T-cell (primary cell): ENCODE measurements at places on chromosomes 6 and 20. TPM values are rescaled to one million over a fixed set of nuclear protein-coding genes. Genes with fewer than 3 reads are reported as not detected.

Gene ULBP2
- total RNA-seq: 1.6 TPM

DNA sequence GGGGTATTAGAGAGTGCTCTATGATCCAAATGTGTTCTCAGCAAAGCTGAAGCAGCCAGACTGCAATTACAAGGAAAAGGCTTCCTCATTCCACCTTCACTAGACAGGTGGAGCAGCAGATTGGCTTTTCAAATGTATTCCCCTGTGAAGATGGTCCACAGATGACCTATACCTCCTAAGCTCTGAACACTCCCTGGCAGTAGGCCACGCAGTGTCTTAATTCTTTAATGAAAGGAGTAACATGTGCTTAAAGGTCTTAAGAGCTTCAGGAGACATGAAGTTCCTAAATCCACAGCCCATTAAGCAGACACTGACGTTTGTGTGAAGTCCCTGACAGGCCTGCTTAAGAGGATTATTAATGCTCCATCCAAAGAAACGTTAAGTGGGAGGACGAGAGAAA lies 138.9 kb upstream of the NUP153 start:
- H3K27ac ChIP-seq: no peak overlapping the region
- no peak for DNase-seq
- no peaks in the 10 kb centered on the region for H3K36me3 ChIP-seq

Gene PSORS1C2
- total RNA-seq: not detected

DNA sequence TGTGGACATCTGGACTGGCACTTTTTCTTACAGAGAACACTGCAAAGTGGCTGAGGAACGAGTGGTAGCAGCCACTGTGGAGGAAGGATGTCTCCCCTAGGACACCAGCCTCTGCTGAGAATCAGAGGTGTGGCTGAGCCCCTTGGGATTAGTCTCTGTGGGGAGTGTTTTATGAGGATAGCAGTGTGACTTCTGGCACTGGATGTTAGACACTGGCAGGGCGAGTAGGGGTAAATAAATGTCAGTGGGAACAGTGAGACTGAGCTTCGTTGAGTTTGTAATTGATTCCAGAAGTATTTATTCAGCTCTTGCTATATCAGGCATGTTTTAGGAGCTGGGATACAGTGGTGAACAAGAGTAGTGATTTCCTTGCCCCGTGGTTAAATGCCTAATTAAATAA lies 124.0 kb downstream of the JARID2 start:
- no peak overlapping the region for H3K27ac ChIP-seq
- H3K36me3 ChIP-seq: peaks cover 1% of the 10 kb centered on the region
- no peaks in the 10 kb centered on the region for H3K27me3 ChIP-seq

Gene ZNF512B
- 26.1 TPM for total RNA-seq

DNA sequence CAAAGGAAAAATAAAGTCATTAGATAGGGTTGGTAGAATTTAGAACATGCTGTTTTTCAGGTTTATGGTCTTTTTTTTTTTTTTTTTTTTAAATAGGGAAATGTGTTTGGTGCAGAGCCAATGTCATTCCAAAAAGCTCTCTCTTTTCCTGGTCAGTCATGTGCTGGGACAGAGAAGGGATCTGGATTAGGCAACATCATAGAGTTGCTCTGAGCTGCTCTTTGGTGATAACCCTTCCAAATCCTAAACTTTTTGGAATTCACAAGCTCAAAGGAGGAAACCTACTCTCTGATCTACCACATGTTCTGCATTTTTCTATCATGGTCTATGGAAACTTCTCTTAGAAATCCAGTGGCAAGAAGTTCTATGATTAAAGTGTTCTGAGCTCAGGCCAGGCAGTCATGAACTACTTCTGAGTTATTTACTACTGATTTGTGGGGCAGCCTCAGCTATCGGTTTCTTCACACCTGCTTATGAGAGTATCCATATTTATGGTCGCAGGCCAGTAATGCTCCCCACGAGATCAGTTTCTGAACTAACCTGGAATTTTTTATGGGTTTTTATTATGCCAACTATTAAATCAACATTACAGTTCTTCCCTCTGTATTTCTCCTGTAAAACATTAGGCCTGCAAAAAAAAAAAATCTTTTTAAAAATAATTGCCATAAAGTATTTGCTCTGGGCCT lies 4.8 kb downstream of the EDN1 start:
- no peak overlapping the region for H3K4me3 ChIP-seq
- peaks cover 24% of the 10 kb centered on the region for H3K27me3 ChIP-seq
- H3K27ac ChIP-seq: no peak overlapping the region
- peaks cover 5% of the 10 kb centered on the region for H3K4me1 ChIP-seq

- H3K27me3 ChIP-seq: no peaks in the 10 kb centered on the region
- no peak overlapping the region for H3K4me3 ChIP-seq
Measured at GRCh38 chr20:52064931-52065330, 126.6 kb downstream of the ZFP64 start.

GRCh38 chr6:46105568-46105967 lies 24.2 kb upstream of the ENPP4 start:
- H3K4me1 ChIP-seq: no peaks in the 10 kb centered on the region
- no peaks in the 10 kb centered on the region for H3K27me3 ChIP-seq
- H3K27ac ChIP-seq: no peak overlapping the region
- DNase-seq: no peak
- no peak overlapping the region for H3K4me3 ChIP-seq

DNA sequence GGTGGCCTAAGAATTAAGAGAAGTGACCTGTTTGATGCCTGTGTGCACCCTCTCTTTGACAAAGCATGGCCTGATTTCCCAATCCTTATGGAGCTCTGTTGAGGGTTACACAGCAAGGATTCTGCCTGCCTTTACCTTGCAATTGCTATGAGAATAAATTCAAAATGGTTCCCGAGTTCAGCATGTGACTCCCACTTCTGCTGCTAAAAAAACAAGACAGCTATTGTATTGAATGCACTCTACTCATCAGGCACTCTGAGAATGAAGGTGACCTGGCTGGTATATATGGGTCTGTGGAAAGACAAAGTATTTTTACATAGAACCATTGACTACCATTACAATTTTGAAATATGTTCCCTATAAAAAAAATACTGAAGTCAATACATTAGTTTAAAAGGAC lies 190.3 kb downstream of the ATXN1 start:
- no peaks in the 10 kb centered on the region for H3K27me3 ChIP-seq
- no peaks in the 10 kb centered on the region for H3K4me1 ChIP-seq
- H3K4me3 ChIP-seq: no peak overlapping the region
- H3K36me3 ChIP-seq: no peaks in the 10 kb centered on the region

Gene APOM
- total RNA-seq: 2.1 TPM

DNA sequence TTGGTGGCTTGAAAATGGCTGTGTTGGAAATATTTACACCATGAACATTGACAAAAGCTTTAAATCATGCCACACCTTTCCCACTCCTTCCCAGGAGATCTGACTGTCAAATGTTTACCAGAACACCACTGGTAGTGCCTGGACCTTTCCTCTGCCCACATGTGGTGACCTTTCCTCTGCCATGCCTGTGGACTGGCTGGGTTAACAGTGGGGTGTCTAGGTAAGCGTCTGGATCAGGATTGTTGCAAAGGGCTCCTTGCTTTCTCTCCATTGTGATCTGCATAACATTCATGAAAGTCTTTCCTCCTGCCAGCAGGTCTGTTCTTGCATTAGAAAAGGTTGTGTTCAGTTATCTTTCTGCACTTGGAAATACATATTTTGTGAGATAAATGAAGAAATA lies 572.7 kb downstream of the DHX35 start:
- DNase-seq: no peak
- H3K27ac ChIP-seq: no peak overlapping the region
- no peaks in the 10 kb centered on the region for H3K36me3 ChIP-seq
- no peaks in the 10 kb centered on the region for H3K4me1 ChIP-seq
- no peak overlapping the region for H3K4me3 ChIP-seq
- no peaks in the 10 kb centered on the region for H3K27me3 ChIP-seq

DNA sequence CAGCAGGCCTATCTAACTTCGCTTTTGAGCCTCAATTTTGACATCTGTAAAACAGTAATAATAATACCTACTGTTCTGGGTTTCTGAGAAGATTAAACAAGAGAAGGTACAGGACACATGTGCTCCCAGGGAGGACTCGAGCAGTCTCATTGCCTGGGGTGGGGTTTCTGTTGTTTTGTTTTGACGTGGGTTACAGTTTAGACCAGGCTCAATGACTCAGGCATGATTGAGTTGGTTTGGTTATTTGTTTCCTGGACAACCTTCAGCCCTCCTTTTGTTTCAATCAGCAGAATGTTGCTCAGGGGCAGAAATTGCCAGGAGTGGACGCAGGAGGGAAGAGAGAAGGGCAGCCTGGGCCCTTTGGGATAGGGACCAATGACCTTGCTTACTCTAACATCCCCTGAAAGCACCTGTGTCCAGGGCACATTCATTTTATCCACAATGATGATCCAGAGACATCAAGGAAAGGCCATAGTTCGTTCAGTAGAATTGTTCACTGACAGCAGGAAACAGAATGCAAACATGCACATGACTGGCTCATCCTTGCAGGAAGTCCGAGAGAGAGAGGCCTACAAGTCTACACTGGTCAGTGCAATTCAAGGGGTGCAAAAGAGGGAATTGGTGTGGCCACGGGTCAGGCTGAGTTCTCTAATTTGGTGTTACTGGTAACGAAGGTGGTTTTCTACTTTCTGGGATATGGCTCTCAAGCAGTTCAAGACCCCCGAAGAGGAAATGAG lies 74.5 kb upstream of the MRPS10 start:
- peaks cover 33% of the 10 kb centered on the region for H3K4me1 ChIP-seq
- no peaks in the 10 kb centered on the region for H3K36me3 ChIP-seq
- peak overlapping the region; percentile 67 for H3K27ac ChIP-seq
- H3K4me3 ChIP-seq: no peak overlapping the region

DNA sequence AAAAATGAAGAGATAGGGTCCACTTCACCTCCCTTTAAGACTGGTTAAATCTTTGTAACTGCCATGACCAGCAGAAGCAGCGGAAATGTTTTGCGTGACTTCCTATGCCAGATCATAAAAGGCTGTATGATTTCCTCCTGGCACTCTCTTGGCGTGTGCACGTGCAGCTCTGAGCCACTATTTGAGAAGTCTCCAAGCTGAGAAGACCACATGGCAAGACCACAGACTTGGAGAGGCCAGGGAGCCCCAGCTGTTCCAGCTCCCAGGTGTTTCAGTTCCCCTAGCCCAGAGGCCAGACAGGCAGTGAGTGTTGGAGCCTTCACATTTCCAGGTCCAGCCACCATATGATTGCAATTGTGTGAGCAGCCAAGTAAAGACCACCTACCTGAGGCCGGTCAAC lies 259.3 kb upstream of the RIN2 start:
- no peaks in the 10 kb centered on the region for H3K4me1 ChIP-seq
- no peaks in the 10 kb centered on the region for H3K27me3 ChIP-seq
- DNase-seq: no peak
- H3K27ac ChIP-seq: no peak overlapping the region
- H3K36me3 ChIP-seq: no peaks in the 10 kb centered on the region
